ENCODE measurements at places on chromosomes 4 and X.
A peak's percentile ranks its signal among the peaks of the same experiment; 100 is the strongest.

GRCh38 chr4:142559986-142560385 lies 286.1 kb downstream of the INPP4B start:
- no peak for DNase-seq

- no peak for DNase-seq
Observed at GRCh38 chr4:71251261-71251660, 87.6 kb upstream of the SLC4A4 start.

- DNase-seq: no peak
Observed at GRCh38 chrX:5957506-5957905, 271.2 kb downstream of the NLGN4X start.

DNA sequence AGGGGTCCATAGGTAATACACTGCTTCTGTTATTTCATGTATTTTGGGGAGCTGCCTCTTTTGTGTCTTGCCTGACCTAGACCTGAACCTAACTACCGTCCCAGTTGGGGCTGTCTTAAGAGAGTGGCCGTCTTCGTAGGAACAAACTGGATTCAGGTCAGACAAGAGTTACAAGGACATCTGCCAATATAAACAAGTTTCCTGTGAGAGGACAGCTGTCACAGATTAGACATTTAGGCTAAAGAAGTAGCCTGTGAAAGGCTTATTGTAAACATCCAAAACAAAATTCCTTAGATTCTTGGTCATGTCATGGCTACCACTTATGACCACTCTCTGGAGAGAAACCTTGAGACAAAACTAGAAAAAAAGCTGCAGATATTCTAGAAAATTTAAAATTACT lies 797.6 kb upstream of the AADAT start:
- no peak for DNase-seq

GRCh38 chrX:55057675-55058249 lies 17.1 kb upstream of the PAGE2B start:
- DNase-seq: peak; percentile 59

DNA sequence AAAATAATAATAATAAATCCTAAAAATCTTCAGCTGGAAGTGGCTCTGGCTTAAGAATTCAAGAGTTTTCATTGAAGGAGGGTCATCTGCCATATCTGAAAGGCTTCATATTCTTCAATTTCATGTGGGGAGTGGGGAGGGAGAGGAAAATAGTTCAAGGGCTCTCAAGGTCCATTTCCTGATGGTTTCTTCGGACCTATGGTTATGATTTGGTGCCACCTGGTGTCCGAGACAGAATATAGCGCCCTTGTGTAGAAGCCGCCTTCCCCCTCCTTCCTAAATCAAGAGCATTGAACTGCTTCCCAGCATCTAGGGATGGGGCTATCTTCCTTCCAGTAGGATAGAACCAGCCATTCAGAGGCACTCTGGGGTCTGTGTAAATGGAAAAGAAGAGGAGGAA lies 34.3 kb downstream of the NLGN3 start:
- DNase-seq: peak; percentile 65

DNA sequence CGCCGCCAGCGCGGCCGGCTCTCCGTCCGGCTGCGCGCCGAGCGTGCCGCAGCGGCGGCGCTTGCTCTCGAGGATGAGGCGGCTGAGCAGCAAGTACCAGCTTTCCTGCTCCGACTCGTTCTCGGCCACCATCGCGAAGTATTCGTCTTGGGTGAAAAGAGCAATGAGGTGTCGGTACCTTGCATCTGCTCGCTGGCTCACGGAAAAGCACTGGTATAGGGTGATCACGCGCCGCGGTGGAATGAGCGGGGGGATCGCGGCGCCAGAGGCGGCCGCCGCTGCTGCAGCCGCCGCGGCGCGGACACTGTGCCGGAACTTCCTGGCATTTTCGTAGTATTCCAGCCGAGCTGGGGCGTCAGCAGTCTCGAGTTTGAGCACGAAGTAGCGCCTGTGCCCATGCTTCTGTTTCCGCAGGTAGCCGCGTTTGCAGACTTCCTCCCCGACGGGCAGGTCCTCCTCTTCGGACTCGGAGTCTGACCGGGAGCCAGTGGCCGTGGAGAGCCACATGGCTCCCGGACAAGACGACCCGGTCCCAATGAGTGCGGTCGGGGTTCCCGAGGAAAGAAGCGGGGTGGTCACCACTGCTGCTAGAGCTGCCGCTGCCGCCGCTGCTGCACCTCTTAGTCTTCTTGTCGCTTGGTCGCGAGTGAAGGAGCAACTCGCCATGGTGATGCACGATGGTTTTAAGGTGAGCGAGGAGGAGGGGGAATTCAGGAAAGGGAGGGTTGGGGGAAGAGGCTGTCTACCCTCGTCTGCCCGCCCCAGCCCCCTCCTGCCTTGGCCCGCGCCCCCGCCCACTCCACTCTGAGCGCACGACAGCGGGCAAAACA lies 469 bp downstream of the IRS4 start:
- no peak for DNase-seq

- no peak for DNase-seq
Observed at GRCh38 chr4:104966349-104967033, 180.2 kb upstream of the TET2 start.

GRCh38 chrX:16148896-16149295 lies 18.4 kb upstream of the MAGEB17 start:
- DNase-seq: no peak

DNA sequence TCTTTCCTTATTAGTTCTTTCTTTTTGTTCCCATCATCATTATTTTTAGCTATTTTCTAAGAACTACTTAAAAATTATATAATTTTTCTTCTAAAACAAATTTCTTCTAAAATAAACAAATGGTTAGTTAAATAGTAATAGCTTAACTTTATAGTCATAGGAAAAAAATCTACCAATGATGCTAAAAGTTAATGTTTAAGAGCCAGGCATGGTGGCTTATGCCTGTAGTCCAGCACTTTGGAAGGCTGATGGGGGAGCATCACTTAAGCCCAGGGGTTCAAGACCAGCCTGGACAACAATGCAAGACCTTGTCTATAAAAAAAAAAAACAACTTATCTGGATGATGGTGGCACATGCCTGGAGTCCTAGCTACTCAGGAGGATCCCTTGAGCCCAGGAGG lies 127.1 kb upstream of the ANXA3 start:
- DNase-seq: no peak

DNA sequence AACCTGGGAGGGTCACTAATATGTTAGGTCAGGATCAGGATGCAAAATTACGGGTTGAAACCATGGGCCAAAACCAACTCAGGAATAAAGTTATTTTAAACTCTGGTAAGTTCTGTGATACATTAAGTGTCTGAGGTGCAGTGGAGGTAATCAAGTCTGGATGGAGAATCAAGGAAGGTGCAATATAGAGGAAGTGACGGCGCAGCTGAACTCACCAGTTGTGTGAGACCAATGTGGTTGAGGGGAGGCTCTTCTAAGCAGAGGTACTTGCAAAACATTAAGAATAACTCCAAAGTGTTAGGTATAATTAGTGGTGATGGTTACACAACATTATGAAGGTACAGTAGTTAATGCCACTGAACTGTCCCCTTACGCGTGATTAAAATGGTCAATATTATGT lies 19.7 kb downstream of the GAB3 start:
- DNase-seq: no peak

GRCh38 chr4:42789041-42789567 lies 103.4 kb upstream of the GRXCR1 start:
- no peak for DNase-seq

- no peak for DNase-seq
Observed at GRCh38 chr4:151325111-151325948, at the start of gene SH3D19. Gene SH3D19 (minus strand): TSS chr4:151325605. CDS start chr4:151325352, 253 bp downstream.

DNA sequence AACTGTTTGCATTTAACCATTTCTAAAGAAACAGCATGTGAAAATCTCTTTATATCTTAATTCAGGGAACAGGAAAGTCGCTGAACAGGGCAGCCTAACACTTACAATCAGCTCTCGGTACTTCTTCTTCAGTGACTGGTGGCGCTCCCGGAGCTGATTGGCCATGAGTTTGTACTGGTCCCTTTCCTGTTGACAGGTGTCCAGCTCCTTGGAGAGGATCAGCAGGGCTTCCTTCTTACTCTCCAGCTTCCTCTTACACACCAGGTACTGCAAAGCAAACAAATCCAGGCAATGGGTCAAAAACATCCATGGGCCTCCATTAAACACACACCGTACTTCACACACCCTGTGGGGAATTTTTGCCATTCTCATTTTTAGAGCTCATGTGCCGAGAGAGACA lies 36.4 kb downstream of the CCDC149 start:
- DNase-seq: no peak

- no peak for DNase-seq
Observed at GRCh38 chrX:71945237-71945805, 34.7 kb downstream of the NHSL2 start.

- no peak for DNase-seq
Observed at GRCh38 chrX:64850371-64851082, 125.7 kb downstream of the ZC4H2 start.

DNA sequence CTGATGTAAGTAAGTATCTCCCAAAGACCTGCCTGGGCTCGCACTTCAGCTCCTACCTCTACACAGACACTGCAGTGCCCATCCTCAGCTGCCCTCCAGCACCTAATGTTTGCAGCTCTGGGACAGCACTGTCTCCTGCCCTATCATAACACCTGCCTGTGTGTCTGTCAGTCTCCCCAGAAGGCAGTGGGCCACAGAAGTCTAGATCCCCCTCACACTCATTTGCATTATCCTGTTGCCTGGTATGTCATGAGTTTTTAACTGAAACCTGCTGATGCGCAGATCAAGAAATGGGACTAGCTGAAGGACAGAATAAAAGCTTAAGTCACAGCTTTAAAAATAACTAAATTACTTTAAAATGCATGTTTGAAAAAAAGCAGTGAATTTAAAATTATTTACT lies 43.0 kb downstream of the LRP2BP start:
- no peak for DNase-seq

GRCh38 chrX:133440797-133441163 lies 25.5 kb upstream of the GPC4 start:
- no peak for DNase-seq

DNA sequence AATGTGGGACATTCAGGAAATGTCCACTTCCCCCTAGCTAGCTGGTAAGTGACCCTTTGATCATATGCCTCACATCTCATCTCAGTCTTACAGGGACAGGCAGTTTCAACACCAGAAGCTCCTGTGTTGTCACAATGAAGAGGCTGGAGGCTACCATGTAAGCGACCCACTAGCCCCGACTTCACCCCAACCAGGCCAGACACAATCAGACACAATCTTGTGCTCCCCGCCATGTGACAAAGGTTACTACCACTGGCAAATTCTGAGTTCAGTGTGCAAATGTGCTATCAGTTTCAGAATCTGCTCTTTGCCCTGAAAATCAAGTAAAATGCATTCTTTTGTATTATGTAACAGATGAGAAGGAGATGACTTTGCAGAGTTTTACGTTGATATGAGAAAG lies 56.9 kb upstream of the STS start:
- no peak for DNase-seq

- no peak for DNase-seq
Observed at GRCh38 chr4:176882206-176882605, 89.5 kb upstream of the VEGFC start.

DNA sequence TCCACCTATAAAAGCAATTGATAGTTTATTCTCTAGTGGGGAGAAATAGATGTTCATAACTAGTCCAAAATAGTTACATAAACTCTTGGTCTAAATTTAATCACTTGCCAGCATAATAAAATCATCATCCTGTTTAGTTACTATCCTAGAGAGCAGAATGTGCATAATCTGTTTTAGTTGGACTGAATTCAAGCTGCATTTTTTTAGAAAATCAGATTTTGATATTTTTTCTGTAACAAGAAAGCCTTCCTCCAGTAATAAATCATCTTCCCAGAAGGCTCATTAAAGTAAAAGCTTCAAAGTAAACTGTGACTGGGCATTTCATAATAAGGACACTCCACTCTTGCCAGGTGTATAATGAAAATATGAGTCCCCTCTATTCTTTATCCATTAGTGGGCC lies 453.1 kb downstream of the TRAM1L1 start:
- DNase-seq: no peak

GRCh38 chrX:119669424-119670037 lies 23.4 kb downstream of the SEPTIN6 start:
- no peak for DNase-seq

GRCh38 chrX:63993936-63994335 lies 208.9 kb upstream of the ARHGEF9 start:
- no peak for DNase-seq

GRCh38 chr4:88041626-88042025 lies 34.2 kb downstream of the PKD2 start:
- DNase-seq: no peak

GRCh38 chr4:142218726-142219125 lies 582.3 kb downstream of the IL15 start:
- DNase-seq: no peak

DNA sequence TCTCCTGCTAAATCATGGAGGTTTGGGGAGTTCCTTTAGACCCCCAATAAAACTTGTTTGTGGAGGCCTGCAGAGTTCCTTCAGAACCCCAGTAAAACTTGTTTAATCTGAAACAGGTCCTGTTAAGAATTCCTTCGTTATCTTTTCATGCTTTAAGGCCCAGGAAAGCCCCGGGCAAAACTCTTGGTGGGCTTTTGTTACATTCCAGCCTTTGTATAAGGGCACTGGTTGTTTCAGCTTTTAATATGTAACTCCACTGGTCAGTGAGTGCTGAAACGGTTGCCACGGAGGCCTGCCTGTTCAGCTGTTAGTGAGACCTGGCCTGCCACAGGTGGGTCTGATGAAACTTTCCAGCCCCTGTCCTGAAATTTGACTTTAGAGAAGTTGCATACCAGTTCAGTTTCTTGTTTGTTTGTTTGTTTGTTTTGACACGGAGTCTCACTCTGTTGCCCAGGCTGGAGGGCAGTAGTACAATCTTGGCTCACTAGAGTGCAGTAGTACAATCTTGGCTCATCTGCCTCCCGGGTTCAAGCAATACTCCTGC lies 12.4 kb upstream of the DHRSX start:
- no peak for DNase-seq

DNA sequence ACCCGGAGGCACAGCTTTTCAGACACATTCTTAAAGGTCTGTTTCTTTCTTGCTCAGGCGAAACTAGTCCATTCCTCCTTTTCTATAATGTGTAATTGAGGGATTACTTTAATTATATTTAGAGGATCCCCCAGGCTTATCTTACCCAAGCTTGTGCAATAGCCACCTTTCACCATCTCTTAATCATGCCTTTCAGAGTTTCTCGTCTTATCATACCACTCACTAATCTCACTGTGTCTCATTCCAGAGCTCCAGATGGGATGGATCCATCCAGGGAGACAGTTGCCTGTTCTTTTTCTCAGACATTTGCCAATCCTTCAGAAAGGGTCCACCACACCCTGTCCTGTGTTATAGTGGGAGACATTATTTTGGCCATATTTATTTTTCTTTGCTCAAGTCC lies 12.5 kb downstream of the SPARCL1 start:
- DNase-seq: no peak

DNA sequence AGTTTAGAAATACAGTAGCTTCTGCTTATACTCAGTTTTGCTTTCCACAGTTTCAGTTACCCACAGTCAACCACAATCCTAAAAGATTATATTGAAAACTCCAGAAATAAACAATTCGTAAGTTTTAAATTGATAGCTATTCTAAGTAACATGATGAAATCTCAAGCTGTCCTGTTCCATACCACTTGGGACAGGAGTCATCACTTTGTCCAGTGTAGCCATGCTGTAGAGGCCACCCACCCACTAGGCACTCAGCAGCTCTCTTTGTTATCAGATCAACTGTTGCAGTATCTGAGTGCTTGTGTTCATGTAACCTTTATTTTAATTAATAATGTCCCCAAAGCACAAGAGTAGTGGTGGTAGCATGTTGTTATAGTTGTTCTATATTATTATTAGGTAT lies 117.5 kb upstream of the IQCM start:
- no peak for DNase-seq

All from CD8-positive, alpha-beta T cell (primary cell).